ENCODE measurements at places on chromosomes 3 and 15.

DNA sequence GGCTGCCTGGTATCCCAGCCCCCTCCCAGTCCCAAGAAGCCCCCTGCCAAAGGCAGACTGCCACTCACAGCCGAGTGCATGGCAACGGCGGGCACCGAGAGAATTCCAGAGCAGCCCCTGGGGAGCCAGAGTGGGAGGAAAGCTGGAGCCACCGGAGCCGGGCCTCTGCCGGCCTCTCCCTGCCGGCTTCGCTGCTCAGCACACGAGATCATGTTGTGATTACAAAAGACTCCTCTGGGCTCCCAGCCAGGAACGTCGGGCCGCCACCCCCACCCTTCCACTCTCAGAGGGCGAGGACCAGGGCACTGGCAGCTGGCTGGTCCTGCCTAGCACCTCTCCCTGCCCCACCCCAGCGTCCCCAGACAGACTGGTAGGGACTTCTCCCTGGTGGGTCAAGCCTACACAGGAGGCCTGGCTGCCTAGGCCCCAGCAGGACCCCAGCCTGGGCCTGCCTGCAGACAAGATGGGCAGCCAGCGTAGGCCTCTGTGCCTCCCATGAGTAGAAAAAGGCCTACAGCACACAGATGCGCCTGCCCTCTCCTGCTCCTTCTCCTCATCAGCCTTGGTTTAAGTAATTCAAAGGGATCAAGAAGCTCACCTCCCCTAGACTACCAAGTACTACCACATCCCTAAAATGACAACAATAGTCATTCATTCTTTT lies at the start of gene CCDC9B:
Gene CCDC9B, minus strand, starts transcription at position 200 of the 661 bp plus-strand sequence. Its CDS starts 120 bp downstream, at position 80.
- DNase-seq: no peak

DNA sequence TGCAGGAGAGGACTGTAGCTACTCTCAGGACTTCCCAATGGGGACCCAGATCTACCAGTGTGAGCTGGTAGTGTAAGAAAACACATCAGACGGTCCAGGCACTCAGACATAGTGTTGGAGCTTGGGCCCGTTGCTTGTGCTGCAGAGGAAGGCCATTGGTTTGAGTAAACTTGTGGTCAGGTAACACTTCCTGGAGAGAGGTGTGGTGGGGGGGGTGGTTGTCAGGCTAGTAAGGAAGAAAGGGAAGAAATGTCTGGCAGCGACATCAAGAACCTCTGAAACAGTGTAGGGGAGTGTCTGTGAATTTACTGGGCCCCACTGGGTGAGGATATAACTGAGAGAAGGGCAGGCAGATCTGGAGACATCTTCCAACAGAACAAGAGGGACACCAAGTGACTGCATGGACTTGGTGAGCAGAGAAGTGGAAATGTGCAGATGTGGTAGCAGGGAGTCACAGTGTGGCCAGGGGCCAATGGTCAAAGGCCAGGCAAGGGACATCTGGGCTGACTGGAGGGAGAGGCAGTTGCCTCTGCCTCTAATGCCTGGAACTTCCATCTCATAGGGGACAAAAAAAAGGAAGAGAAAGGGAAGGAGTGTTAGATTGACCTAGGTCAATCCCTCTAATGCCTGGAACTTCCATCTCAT lies 63.7 kb upstream of the MRPS22 start:
- DNase-seq: no peak

DNA sequence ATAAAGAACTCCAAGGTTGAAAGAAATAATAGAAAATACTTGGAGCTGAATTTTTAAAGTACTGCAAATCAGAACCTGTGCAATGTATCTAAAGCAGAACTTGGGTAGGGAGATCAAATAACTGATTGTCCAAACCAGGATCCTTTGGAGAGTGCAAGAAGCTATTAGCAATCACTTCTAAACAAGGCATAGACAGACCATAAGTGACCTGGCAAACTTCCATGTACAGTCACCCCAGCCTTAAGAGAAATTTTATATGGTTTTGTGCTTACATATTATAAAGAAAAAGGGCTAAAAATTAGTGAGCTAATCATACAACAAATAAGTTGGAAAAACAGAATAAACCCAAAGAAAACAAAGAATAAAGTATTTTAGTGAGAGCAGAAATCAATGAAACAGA lies 35.2 kb downstream of the ETV5 start:
- DNase-seq: no peak

- no peak for DNase-seq
Measured at GRCh38 chr3:58084788-58085543, 76.7 kb downstream of the FLNB start.
